ENCODE measurements at places on chromosomes 12 and 14.

DNA sequence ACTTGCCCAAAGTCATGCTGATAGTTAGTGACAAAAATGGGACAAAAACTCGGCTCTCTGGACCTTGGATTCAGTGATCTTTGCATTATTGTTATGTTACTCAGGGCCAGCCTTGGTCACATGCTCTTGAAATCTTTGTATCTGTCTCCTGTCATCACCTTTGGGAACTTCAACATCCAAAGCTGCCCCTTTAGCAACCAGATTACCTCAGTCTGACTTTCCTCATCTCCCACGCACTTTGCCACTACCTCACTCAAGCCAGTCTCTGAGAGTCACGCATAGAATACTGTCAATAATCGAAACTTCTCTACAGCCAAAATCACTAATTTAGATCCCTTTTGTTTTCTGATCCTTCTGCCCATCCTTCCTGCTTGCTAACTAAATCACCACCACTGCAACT is 90.8 kb upstream of the DAAM1 start:
- no peak for DNase-seq

DNA sequence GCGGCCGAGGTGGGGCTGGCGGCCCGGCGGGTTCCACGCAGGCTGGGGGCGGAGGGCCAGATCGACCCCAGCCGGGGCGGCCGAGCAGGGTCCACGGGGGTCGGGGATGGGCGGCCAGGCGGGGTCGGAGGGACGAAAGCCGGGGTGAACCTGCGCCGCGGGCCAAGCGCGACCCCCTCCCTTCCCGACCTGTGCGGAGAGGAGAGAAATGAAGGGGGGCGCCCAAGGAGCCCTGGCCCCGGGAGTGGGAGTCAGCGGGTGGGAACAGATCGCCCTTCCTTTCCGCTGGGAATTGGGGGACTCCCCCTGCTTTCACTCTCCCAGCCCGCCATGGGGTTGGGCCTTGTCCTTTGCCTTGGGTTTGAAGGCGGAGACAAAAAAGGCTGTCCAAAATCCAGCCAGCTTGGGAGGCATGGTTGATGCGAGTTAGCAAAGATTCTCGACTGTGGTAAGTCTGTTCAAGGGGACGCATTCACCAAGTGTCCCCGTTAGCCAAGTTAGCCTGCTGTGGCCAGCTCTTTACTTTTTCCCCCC is 559 bp upstream of the CKAP4 start:
- no peak for DNase-seq

- no peak for DNase-seq
Measured at GRCh38 chr14:93951635-93952540, 24.5 kb downstream of the ASB2 start.

DNA sequence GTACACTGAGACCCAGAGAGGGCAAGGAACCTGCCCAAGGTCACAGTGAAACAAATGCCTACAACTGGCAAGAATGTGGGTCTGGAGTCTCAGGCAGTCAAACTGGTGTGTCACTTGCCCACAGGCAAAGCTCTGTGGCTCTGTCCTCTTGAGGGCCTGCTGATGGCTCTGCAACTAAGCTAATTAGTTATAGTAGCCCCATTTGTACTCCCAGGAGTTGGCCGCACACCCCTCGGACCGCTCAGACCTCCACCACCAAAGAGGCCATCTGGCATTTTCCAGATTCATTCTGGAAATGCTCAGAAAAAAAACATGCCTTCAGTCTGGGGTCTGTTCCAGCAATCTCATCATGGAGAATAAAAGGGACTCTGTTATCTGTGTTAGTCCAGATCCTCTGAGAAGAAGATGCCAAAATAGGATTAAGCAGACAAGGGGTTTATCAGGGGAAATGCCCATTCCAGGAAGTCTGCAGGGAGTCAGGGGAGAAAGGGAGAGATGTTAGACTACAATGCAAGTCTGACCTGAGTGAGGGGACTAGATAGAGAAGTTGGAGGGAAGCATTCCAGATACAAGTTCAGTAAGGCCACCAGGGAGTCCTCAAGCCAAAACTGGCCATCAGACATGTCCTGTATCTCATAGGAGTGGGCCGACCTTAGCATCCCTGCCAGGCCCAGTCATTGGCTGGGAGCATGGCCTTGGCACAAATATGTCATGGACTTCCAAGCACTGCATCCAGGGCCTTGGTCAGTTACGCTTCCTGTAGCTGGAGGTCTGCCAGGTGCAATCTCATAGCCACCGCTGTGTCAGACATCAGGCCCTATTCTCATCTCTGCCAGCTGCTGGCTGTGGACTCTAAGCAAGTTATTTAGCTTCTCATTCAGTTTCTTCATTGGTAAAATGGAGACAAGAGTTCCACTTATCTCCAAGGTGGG is 15.4 kb upstream of the OAS1 start:
- no peak for DNase-seq

DNA sequence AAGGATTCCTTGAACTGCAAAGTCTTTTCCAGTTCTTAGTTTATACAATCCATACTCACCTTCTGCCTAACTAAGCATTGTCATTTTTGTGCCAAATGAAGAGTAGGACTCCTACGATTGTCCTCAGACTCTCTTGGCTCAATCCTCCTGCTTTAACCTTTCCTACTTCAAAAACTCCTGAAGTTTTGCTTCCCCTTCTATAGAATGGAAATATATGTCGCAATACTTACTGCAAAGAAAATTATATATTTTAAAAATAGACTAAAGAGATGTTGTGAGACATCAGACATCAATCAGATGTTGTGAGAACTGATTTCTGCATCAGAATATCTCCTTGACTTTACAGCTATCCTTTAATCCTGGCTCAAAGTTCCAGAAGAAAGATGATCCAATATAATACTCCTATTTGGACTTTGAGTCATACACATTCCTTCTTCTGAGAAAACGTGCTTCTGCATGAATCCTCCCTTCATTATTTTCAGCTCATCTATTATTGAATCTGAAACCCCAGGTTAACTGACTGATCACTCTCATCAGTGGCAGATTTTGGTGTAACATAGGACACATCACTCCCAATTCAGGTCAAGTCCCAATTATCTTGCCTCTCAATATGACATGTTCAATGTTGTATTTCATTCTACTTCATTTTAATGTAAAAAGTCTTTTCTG is 48.8 kb downstream of the A2M start:
- DNase-seq = no peak

DNA sequence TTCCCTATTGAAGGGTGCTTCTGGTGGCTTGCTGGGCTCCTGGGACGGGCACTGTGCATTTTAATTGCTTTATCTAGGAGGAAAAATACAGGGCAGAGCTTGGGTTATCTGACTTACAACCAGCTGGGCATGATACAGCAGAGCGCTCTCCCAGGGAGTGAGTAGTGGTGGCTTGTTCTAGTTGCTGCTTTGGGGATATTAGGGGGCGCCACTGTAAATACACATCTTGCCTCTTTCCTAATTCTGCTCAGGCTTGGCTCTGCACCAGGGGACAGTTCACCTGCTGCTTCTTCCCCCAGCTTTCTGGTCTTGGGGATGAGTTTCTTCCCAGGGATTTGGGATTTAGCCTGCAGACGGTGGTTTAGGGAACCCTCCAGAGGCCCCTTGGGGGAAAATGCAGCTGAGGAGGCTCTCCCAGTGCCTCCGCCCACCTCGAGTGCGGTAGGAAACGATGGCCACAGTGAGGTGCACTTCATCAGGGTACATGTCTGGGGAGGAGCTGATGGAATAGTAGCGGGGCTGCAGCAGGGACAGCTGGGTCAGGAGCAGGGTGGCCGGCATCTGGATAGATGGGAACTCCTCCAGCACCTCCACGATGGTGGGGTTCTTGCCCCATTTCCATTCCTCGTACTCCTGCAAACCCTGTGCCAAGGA is 36.9 kb upstream of the FBXO21 start:
- DNase-seq = no peak
